Fibroblast of villous mesenchyme (primary cell): ENCODE measurements at places on chromosomes 3 and 15. TPM values are rescaled to one million over a fixed set of nuclear protein-coding genes. Genes with fewer than 3 reads are reported as not detected.

DNA sequence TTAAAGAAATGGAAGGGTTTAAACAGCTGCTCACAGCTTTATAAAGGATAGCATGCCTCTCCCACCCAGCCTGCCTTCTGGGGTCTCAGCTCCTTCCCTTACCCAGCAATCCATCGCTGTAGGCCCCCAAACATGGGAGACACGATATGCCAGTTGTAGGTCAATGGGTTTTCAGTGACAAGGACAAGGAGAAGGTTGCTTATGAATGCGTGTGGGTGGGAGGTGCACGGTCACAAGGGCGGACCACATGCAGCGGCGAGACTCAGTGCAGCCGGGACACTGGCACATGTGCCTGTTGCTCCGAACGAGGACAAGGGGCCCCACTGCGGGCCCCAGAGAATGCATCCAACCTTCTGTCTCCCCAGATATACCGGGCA lies 67.0 kb downstream of the MGLL start:
- no peak for DNase-seq

DNA sequence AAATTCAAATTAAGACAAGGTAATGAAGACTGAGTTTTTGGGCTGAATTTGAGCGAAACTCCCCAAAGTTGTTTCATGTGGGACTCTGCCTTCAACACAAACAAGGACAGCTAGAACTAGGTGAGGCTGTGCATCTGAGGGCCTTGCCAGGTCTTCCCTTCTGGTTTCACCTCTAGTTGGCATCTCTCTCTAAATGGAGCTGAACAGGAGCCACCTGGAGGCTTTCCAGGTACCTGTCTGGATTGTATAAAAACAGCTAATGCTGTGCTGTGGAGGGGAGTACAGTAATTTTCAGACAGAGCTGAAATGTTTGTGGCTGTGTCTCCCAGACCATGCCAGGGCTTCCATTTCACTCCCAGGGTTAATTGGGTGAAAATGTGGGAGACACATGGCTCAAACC lies 27.1 kb downstream of the TRIM71 start:
- no peak for DNase-seq

GRCh38 chr3:195790901-195791300 lies 20.8 kb downstream of the MUC4 start:
- no peak for DNase-seq

DNA sequence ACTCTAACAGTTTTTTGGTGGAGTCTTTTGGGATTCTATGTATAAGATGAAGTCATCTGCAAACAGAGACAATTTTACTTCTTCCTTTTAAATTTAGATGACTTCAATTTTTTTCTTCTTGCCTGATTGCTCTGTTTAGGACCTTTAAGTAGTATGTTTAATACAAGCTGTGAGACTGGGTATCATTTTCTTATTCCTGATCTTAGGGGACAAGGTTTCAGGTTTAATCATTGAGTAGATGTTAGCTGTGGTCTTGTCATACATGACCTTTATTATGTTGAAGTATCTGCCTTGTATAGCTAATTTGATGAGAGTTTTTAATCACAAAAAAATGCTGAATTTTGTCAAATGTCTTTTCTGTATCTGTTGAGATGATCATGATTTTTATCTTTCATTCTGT lies 20.6 kb downstream of the GRM2 start:
- DNase-seq, result no peak

DNA sequence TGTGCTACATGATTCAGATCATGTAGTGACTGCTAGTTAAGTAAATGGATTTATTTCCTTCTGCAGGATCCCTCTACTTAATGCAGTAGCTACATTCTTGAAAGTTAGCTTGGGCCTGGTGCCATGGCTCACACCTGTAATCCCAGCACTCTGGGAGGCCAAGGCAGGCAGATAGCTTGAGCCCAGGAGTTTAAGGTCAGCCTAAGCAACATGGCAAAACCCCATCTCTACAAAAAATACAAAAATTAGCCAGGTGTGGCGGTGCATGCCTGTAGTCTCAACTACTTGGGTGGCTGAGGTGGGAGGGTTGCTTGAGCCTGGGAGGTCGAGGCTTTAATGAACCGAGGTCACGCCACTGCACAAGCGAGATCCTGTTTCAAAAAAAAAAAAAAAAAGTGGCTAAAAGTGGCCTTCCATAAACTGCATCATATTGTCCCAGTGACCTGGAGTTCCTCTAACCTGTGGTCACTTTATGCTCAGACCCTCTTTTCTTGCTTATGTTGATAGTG lies 22.0 kb downstream of the TSEN2 start:
- no peak for DNase-seq

- DNase-seq, result no peak
Measured at GRCh38 chr3:36992806-36993325, at the start of gene EPM2AIP1. Gene EPM2AIP1, minus strand, starts transcription at chr3:36993131. Its CDS starts 54 bp downstream, at chr3:36993077.

DNA sequence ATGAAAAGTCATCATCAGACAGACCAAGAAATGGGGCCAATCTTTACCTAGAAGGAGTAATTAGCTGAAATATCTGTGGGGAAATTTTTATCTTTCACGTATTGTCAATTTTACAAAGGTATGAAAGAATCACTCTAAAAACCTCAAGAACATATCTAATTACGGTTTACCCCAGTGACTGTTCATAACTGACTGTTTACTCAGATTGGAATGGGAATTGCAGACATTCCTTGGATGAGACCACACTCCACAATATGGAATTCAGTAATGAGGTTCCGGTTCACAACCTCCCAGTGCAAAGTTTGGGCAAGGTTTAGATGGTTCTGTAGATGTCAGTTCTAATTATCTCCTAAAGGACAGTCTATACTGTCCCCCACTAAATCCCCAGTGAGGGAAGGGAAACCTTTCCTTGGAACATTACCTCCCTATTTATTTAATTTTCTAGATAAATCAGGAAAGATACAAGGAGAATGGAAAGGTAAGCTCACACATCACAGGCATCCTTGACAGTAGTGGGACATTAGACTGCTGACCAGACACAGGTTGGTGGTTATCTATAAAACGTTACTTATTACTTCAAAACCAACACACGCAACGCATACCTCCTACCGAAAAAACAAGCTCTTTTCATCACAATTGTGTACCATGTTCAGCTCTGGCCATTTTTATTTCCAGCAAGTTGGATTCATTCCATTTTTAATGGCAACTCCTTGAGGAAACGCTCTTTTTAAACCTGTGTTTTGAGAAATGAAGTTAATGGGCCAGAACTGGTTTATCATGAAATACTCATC lies 129.9 kb downstream of the RORA start:
- DNase-seq, result no peak

DNA sequence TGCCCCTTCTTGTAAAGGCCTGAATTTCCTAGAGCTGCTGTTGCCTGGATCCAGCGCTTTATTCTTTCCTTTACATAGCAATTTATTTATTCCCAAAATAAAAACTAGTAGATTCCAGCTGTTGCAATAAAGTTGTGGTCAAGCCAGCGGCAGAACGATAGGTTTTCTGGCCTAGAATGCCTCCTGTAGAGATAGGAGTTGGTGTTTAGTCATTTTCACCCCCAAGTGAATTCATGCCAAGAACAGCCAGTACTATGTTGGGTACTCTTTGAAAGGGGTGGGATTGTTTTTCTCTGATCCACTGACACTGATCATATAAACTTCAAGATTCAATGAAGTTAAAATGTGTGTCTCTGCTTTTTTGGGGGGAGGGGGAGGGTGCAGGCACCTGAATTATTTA lies 69.7 kb downstream of the KLHL25 start:
- peak; percentile 85 for DNase-seq

DNA sequence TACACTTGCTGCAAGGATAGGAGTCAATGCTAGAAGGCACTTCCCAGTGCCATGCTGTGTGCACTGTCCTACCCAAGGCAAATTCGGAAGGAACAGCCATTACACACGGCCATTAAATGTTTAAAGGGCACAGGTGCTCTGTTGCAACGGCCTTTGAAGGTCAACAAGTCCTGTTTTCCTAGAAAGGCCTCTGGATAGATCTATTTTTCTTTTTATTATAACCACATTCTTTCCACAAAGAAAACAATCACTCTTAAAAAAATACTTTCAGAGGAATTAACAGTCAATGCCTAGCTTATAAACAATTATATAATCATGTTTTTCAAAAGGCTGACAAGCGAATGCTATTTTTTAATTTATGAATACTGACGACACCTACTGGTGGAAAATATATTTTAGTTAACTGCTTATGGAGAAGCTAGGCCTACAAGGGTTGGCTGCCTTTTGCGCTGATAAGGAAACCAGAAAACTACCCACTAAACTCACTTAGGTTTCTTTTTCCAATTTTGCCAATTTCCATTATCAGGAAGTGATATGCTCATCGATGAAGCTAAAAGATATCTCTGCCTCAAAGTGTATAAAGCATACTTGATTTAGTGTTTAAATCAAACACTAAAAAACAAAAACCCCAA lies 2.4 kb downstream of the ARHGEF3 start:
- peak; percentile 82 for DNase-seq

DNA sequence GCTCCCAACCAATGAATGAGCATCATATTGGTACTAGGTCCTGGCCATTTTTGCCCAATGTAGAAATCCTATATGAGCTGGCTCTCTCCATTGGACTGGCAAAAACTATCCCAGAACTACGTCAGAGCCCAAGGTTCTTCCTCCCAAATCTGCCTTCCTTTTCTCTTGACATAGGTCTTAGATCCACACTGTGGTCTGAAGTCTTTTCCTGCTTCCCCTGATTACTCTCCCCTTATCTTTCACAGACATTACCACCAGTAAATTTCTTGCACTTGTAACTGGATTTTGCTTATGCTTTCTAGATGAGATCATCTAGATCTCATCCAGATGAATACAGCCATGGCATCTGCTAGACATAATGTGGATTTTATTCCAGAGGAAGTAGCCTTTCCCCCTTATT lies 141.2 kb upstream of the GADL1 start:
- no peak for DNase-seq

DNA sequence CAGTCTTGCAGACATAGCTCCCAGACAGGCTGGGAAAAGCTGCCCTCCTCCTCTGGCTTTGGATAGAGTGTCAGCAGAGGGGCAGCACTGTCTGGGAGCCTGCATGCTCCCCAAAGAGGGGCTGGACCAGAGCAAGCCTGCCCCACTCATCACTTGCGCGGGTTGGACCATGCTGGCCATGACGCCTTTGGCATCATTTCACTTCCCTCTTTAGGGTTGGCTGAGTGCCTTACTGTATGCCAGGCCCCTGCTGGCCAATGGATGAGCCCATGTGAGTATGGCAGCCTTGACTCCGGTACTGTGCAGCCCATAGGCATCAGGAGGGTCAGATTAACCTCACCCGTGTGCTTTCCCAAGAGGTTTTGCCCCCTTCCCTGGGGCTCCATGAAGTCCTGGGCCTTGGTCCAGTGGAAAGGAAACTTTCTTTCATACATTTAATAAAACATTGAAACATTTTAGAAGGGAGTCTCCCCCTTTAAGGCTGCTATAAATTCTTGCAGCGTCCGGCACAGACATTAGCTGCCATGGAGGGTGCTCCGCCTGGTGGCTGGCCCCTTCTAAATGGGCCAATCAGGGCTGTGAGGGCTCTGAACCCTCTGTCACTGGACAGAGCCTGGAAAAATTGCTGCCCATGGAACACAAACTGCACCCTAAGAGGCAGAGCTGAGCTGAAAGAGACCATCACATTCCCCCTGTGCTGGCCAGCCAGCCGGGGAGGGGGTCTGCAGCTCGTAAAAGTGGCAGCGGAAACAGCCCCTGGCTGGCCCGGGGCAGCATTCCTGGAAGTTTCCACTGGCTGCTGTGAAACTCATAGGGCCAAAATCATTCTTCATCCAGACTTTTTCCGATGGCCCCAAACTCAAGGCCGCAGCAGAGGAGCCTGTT lies 20.8 kb upstream of the DUSP7 start:
- no peak for DNase-seq

DNA sequence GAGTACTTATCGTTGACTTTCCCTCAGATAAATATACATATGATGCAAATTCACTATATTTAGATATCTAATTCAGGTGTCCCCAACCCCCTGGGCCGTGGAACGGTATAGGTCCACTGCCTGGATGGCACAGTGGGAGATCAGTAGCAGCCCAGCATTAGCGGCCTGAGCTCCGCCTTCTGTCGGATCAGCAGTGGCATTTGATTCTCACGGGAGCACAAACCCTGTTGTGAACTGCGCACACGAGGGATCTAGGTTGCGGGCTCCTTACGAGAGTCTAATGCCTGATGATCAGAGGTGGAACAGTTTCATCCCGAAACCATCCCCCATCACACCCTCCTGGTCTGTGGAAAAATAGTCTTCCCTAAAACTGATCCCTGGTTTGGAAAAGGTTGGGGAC lies 6.9 kb downstream of the KNL1 start:
- peak; percentile 12 for DNase-seq

GRCh38 chr3:153670577-153670976 lies 450.6 kb upstream of the ARHGEF26 start:
- DNase-seq, result no peak

Gene MOBP
- not detected in 2 replicates for total RNA-seq

GRCh38 chr3:197353001-197353866 lies 54.8 kb upstream of the DLG1 start:
- peak; percentile 66 for DNase-seq

Gene P2RY12
- total RNA-seq, result under 0.01 TPM in 1 of 2 replicates, not detected in the other

DNA sequence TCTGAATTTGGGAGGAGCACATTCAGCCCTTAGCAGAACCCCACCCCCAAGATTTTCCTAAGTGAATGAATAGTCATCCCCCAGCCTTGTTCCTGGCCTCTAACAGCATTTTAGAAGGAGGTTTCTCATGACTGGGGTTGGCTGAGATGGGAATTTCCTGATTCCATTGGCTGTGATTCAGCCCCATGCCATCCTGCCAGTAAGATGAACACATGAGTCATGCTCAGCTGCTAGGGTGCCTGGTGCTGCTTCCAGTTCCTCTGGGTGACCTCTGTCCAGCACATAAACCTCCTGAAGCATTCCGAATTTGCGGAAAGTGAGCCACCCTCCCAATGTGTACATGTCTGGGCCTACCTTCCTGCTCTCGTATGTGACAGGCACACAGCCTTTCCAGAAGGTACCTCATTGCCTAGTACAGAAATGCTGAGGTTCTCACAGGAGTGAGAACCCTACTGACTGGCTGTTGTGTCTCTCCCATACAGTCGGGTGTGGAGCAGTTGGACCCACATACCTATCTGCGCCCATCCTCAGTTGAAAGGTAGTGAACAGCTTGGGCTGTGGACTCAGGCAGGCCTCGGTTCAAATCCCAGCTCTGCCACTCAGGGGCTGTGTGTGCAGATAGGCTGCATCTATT lies 91.7 kb downstream of the APBA2 start:
- DNase-seq, result peak; percentile 96

DNA sequence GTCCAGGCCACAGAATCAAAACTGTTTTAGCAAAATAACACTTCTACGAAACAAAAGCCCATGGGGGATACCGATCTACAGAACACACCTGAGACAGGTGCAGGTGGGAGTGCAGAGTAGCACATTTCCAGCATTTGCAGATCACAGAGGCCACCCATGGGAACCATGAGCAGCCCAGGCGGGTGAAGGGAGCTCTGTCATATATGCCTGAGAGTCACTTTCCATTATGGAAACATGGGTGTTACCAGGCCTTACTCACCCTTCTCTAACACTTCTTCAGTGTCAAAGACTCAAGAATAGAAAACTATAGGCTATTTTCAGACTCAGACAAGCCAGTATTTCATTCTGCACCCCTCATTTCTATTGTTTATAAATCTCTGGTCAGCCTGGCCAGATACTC lies 3.5 kb downstream of the PLA1A start:
- DNase-seq, result no peak

Gene GOLGA6D
- total RNA-seq, result not detected in 2 replicates

Gene TERC
- 168 and 175 TPM in 2 replicates for total RNA-seq

- DNase-seq, result no peak
Measured at GRCh38 chr3:31406896-31407295, 125.8 kb upstream of the STT3B start.
